ENCODE measurements at places on chromosomes 12 and 14. TPM values are rescaled to one million over a fixed set of nuclear protein-coding genes. Genes with fewer than 3 reads are reported as not detected.

Gene TMPRSS12
- polyA plus RNA-seq = not detected

Gene RECQL
- 4.8 TPM for polyA plus RNA-seq

Gene CLEC1B
- not detected for polyA plus RNA-seq

Gene PHLDA1
- polyA plus RNA-seq = 2.9 TPM

Gene DACT1
- 0.80 TPM for polyA plus RNA-seq

Gene ADAM21
- polyA plus RNA-seq = not detected

Gene COL2A1
- polyA plus RNA-seq = 0.12 TPM

Gene PALS1
- polyA plus RNA-seq = 4.9 TPM

Gene GPR33
- polyA plus RNA-seq = not detected

Gene LRFN5
- polyA plus RNA-seq = 1.4 TPM

Gene KRT80
- polyA plus RNA-seq = 9.1 TPM

Gene CHGA
- 706 TPM for polyA plus RNA-seq

Gene MARS1
- 87.5 TPM for polyA plus RNA-seq

Gene AJUBA
- polyA plus RNA-seq = 6.3 TPM

Gene CACNB3
- 8.9 TPM for polyA plus RNA-seq

Gene CLEC2A
- not detected for polyA plus RNA-seq

Gene GPR65
- polyA plus RNA-seq = 0.19 TPM

Gene GTF2A1
- 2.4 TPM for polyA plus RNA-seq

Gene FOXN4
- 0.12 TPM for polyA plus RNA-seq

Gene ADCY6
- polyA plus RNA-seq = 31.7 TPM

Gene SLC8B1
- polyA plus RNA-seq = 25.9 TPM

Gene MUCL1
- not detected for polyA plus RNA-seq

Gene RTL1
- 0.02 TPM for polyA plus RNA-seq

Gene GDF3
- polyA plus RNA-seq = not detected

Gene PCNX4
- polyA plus RNA-seq = 21.6 TPM

Gene SVOP
- polyA plus RNA-seq = 0.68 TPM

Gene CCDC38
- polyA plus RNA-seq = not detected

Gene CCDC196
- polyA plus RNA-seq = 1.2 TPM

Gene IL22
- polyA plus RNA-seq = not detected

Gene RASSF9
- 0.68 TPM for polyA plus RNA-seq

Gene BEST3
- 1.0 TPM for polyA plus RNA-seq

Gene RERGL
- polyA plus RNA-seq = 7.7 TPM

Gene CFAP54
- 0.02 TPM for polyA plus RNA-seq

Gene BCL2L14
- polyA plus RNA-seq = 2.2 TPM

Gene HOXC5
- not detected for polyA plus RNA-seq

Gene KRT77
- polyA plus RNA-seq = not detected

Gene GPX2
- polyA plus RNA-seq = 14.3 TPM

Gene OASL
- polyA plus RNA-seq = 0.59 TPM

Gene ARHGEF25
- polyA plus RNA-seq = 16.5 TPM

Gene MYF6
- polyA plus RNA-seq = not detected

Gene TCL1B
- not detected for polyA plus RNA-seq

Gene LTB4R2
- 3.1 TPM for polyA plus RNA-seq

Gene LTBP2
- 2.5 TPM for polyA plus RNA-seq

Data from pancreas (tissue), 10 donors.